BJ (cell line): ENCODE measurements at places on chromosomes 6 and 20. TPM values are rescaled to one million over a fixed set of nuclear protein-coding genes. Genes with fewer than 3 reads are reported as not detected.

C4B gene
- polyA plus RNA-seq: 9.2 and 14.4 TPM in 2 replicates

DNA sequence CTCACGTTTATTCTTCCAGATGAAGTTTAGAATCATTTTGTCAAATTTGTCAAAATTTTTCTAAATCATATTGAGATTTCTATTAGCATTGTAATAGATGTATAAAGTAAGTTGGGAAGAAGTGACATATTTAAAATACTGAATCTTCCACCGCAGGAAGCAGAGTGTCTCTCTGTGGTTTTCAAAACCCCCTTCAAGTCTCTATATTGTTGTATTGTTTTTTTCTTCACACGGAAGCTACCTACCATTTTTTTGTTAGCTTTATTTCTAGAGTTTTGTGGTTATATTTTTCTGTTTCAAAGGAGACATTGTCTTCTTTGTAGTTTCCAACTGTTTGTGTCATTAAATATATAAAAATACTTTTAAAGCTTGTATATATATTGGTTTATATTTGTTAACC is 188.6 kb downstream of the ZDHHC14 start:
- no peak for DNase-seq

DNA sequence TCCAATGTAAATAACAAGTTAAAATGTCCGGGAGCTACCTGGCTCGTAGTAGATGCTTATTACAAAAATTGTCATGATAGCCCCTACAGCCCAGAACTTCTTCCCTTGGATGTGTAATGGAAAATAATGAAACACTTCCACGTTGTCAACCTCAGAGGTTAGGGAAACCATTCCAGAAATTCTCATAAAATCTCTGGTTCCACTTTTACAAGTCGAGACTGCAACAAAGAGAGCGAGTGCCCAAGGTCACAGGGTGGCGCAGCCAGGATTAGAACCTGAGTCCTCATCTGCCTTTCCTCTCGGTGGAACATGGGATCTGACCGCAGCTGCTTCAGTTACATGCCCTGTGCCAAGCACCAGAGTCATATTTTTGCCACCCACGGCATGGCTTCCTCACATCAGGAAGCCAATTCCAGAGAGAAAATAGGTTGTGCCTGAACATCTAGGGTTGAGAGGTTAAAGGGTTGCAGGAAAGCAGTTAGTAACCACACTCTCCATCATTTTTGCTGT is 157.6 kb downstream of the SOBP start:
- no peak for DNase-seq

DNA sequence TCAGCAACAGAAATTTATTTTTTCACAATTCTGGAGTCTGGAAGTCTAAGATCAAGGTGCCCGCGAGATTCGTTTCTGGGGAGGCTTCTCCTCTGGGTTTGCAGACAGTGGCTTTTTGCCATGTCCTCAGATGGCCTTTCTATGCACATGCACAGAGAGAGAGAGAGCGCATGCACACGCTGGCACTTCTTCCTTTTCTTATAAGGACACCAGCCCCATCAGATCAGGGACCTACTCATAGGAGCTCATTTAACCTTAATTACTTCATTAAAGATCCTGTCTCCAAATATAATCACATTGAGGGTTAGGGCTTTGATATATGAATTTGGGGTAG is 260.7 kb upstream of the PLCB4 start:
- DNase-seq: no peak

DNA sequence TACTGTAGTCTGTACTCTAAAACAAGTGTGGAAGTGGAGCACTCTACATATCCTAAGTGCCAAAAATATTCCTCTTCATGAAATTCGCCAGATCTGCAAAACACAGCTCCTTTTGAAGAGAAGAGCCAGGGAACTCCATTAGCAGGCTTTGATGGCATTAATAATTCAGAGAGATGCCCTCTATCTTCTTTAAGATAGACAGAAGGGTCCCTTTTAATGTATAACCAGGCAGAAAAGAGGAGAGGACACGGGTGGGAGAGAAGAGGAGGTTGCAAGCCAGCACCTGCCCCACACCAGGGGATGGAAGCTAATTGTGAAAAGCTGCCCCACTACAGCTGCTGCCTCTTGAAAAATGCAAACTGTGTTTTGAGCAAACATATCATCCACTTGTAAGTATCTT is 3.7 kb upstream of the RFPL4B start:
- no peak for DNase-seq

DNA sequence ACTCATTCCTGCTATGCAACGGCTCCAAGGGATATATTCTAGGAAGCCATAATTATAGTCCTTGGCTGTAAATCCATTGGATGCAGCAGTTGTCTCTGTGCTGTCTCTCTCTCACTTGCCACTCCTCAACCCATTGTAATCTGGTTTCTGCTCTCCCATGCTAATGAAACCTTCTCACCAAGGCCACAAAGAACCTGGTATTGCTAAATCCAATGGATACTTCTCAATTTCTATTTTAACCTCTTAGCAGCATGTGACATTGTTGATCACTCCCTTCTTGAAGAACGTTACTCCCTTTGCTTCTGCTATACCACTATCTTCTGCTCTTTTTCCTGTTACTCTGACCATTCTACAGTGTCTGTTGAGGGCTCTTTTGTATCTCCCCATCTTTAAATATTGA is 39.8 kb upstream of the GCLC start:
- DNase-seq: no peak

- no peak for DNase-seq
Observed at GRCh38 chr20:24993337-24994185, 1.0 kb upstream of the APMAP start.

ETV7 gene
- 1.4 and 1.8 TPM in 2 replicates for polyA plus RNA-seq

SLC17A1 gene
- not detected in 2 replicates for polyA plus RNA-seq

- no peak for DNase-seq
Observed at GRCh38 chr20:10023911-10024310, 10.9 kb upstream of the ANKEF1 start.

GRCh38 chr6:128186729-128187128 is 285.9 kb upstream of the THEMIS start:
- no peak for DNase-seq

NECAB3 gene
- 13.4 and 20.2 TPM in 2 replicates for polyA plus RNA-seq

GRCh38 chr20:52252664-52253063 is 61.1 kb upstream of the ZFP64 start:
- DNase-seq: no peak

DNA sequence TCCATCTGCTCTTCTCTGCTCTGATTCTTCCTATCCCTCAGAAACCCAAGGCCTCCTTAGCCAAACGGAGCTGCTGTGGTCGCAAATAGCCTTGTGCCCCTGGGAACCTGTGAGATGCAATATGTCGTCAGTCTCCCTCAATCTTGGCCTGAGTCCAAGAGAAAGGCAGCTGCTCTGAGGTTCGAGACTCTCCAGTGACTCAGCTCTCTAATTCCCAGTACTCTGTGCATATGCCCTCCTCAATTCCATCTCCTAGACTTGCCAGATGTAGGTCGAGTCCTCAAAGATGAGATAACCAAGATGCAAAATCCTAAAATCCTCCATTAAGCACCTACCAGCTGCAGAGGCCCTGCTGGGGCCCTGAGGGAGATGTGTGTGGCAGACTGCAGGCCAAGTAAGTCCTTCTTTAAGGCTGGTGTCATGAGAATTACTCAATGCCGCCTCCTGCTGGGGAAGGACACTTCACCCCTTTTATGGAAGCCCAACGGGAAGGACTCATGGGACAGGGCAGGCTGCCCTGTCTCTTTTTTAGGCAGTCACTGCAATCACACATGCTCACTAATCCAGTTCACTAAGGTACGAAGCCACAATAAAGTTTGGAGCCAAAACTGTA is 28.5 kb downstream of the C6orf15 start:
- no peak for DNase-seq

GRCh38 chr20:24504331-24505285 is 35.2 kb downstream of the SYNDIG1 start:
- DNase-seq: no peak

MYB gene
- 0.06 and 0.11 TPM in 2 replicates for polyA plus RNA-seq

DNA sequence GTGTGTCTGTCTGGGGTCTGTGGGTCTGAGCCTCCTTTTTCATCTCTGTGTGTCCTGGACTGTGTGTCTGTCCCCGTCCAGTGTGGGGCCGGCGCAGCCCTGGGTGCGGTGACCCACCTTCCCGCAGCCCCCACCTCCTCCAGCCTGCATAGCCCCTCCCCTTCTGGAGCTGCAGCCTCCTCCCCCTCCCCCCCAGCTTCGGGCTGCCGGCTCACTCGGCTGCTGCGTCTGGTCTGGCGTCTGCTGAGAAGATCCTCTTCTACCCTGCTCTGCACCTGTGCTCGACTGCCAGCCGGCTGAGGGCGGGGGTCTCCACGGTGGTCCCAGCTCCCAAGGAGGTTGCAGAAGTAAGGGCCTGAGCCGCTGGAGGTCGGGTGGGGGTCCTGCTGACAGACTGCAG is 7.6 kb upstream of the LKAAEAR1 start:
- DNase-seq: no peak

SIRPB1 gene
- polyA plus RNA-seq: 1.1 and 1.9 TPM in 2 replicates

GRCh38 chr20:14865169-14865568 is 527.8 kb upstream of the FLRT3 start:
- DNase-seq: no peak

DNA sequence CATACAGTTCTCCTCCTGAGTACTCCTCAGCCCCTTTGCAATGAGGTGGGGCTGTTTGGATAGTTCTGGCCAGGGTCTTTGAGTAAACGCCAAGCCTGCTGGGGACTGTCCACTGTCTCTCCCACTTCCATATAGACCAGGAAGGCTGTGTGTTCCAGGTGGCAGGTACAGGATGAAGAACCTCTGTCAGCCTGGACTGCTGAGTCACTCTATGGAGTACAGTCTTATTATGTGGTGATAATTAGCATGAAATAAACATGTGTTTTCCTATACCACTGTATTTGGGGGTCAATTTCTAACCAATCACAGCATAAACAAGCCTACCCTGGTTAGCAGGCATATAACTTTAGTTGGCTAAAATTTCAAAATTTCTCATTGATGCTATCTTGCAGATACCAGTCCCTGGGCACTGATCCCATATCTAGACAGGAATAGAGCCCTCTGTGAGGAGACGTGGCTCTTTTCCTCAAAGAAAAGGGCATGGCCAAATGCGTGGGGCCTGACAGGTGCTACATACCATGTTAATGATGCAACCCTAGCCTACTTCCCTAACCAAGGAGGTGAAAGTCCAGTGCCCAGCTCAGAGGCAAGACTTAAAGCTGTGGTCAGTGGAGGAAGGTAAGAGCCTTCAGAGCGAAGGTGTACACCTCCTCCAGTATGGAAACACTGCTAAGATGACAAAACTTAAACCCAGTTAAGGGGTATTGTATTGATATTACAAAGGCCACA is 4.5 kb upstream of the ALDH8A1 start:
- DNase-seq: no peak

- DNase-seq: no peak
Observed at GRCh38 chr6:53811082-53811481, 16.3 kb downstream of the LRRC1 start.

- DNase-seq: no peak
Observed at GRCh38 chr6:34547701-34548644, 8.2 kb downstream of the SPDEF start.

SLCO4A1 gene
- 0.15 and 0.25 TPM in 2 replicates for polyA plus RNA-seq

GRCh38 chr6:1679688-1680068 is 70.0 kb downstream of the FOXC1 start:
- no peak for DNase-seq

DNA sequence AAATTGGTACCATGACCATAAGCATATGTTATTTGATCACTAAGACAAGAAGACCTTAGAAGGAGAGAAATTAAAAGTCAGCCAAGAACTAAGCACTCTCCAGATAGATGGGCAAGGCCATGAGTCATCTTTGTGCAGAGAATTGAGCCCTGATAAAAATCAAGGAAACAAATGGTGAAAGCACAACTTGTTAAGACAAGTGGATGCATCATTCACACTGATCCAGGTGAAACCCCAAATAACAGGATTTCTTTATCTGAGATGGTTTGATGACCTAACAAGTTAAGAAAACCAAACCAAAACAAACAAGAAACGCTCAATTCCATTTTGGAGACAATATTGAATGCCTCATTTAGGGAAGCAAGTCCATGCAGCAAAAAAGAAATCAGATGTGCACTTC is 121.6 kb downstream of the ADAT2 start:
- DNase-seq: no peak

DNA sequence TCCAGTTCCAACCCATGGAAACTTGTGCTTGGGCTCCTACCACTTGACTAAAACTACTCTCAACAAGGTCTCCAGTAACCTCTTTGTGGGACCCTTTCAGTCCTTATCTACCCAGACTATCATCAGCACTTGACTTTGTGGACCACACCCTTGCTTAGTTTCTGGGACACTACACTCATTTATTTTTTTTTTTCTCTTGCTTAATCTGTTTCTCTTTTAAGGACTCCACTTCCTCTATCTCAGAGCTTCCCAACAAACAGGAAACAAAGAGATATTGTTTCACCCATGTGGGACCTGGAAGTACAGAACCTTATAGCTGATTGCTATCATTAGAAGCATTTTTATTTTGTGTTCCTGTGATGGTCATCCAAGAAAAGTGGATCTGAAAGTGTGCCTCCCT is 28.8 kb upstream of the ME1 start:
- DNase-seq: no peak

CAPN11 gene
- 0.04 TPM in 1 of 2 replicates, not detected in the other for polyA plus RNA-seq

CLPSL2 gene
- polyA plus RNA-seq: not detected in 2 replicates

- DNase-seq: no peak
Observed at GRCh38 chr6:12245763-12246718, 44.1 kb upstream of the EDN1 start.

ANKEF1 gene
- polyA plus RNA-seq: 0.70 and 1.1 TPM in 2 replicates

MRPS10 gene
- polyA plus RNA-seq: 26.4 and 43.3 TPM in 2 replicates

DNA sequence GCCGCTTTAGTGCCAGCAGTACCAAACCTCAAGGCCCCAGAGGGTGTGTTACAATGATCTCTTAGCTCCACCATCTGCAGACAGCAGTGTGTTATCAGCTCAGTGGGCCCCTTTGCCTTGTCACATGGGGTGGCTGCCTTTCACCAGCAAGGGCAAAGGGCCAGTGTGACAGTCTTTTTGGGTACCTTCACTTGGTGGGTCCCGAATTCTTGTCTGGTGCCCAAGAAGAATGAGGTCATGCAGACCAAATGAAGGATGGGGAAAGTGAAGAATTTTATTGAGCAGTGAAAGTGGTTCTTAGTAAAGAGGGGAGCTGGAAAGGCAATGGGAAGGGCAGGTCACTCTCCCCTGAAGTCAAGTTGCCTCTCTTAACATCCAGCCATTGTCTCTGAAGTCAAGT is 2.9 kb upstream of the SMIM28 start:
- DNase-seq: no peak

DNA sequence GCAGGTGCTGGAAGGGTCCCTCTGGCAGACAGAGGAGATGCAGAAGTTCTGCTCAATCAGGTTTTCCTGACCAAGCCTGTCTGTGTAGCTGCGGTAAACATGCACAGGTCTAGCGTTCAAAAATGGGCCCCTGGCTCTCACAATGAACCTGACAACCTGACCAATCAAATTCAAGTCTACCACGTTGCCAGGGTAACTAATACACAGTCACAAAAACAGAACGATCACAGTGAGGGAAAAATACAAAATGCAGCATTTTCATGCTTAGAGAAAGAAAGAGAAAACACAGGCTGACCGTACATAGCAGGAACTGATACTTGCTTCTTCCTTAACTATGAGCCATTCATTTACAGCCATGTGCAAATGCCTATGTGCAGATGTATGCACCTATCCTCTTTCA is 353.1 kb upstream of the TSHZ2 start:
- DNase-seq: no peak

DNA sequence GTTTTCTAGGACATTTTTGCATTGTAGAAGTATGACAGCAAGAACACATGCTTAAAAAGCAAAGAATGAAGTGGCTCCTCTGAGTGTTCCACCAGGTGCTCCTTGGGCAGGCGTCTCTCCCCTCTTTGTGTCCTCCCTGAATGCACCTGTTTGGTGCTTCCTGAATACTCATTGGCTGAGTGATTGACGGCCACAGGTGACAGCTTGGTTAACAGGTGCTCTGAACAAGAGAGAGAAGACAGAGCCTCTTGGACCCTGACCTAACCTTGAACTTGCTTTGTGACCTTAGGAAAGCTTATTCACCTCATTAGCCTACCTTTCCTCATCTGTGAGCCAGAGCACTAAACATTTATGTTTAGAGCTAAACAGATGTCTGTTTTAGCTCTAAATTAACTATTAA is 93.7 kb downstream of the TULP4 start:
- DNase-seq: no peak
